ENCODE measurements at places on chromosomes 12 and 14. TPM values are rescaled to one million over a fixed set of nuclear protein-coding genes. Genes with fewer than 3 reads are reported as not detected.

- DNase-seq = no peak
Measured at GRCh38 chr14:91693346-91693745, 38.5 kb downstream of the CATSPERB start.

GRCh38 chr14:38522724-38523123, 266.8 kb upstream of the CLEC14A start:
- no peak for DNase-seq

DNA sequence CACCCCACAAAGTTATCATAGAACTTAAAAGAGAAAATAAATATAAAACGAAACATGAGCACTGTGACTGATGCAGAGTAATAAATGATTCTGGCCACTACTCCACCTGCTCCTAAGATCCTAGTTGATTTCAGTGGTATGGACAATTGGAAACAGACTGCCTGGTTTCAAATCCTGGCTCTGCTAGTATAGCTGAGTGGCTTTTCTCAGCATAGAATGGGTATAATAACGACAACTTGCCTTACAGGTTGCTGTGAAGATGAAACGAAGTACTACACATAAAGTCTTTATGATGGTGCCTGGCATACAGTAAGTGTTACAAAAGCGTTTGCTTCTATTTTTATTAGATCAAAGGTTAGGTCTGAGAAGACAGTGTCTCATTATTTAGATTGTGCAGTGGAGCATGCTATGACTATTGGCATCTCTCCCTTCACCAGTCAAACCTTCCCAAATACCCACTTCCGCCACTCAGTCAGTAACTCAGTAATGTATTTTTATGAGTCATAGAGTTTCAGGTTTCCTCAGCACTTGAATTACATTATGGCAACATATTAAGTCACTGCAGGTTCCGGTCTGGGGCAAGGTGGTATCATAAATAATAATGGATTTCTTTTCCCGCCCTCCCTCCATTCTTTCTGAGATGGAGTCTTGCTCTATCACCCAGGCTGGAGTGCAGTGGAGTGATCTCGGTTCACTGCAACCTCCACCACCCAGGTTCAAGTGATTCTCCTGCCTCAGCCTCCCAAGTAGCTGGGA, 29.7 kb upstream of the NR2C1 start:
- DNase-seq = no peak

- DNase-seq = no peak
Measured at GRCh38 chr14:44963044-44963528, 1.1 kb downstream of the TOGARAM1 start.

- DNase-seq = peak; percentile 73
Measured at GRCh38 chr12:11727133-11727664, 77.7 kb downstream of the ETV6 start.

GRCh38 chr12:50918584-50919316, 33.6 kb upstream of the HIGD1C start:
- DNase-seq = no peak

GRCh38 chr12:68367116-68367515, 35.0 kb upstream of the MDM1 start:
- DNase-seq = no peak

GRCh38 chr12:109949089-109949488, 47.1 kb downstream of the GIT2 start:
- DNase-seq = no peak

- DNase-seq = no peak
Measured at GRCh38 chr12:44098786-44099185, 262.9 kb downstream of the TMEM117 start.

GRCh38 chr14:86654558-86655184, 1124.7 kb downstream of the FLRT2 start:
- DNase-seq = no peak

DNA sequence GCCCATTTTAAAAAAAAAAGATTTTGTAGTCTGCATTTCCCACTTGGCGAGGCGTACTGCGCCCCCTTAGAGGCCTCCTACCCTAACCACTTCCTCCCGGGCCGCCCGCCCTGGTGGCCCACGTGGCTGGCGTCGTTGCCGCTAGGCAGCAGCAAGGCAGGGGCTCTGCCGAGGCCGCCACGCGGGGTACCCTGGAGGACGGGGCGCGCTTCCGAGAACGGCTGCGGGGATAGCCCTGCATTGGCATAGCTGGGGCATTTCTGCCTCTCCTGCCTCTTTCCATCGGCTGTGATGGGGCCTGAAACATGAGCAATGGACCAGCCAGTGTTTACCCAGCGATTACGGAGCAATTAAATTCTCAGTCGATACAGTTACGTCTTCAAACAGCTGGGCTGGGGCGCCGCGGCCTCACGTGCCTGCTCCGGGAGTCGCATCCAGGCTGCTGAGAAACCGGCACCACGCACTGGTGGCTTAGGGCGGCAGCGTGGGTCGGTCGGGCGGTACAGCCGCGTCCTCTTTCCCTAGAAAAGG, 38.0 kb downstream of the IQSEC3 start:
- DNase-seq = peak; percentile 41

GRCh38 chr12:105858981-105859710, 279.6 kb downstream of the NUAK1 start:
- DNase-seq = no peak

- peak; percentile 73 for DNase-seq
Measured at GRCh38 chr14:54881235-54881760, 21.3 kb downstream of the GCH1 start.

PLEKHA5 gene
- total RNA-seq = 1.3 TPM
